ENCODE measurements at places on chromosomes 2 and 18. TPM values are rescaled to one million over a fixed set of nuclear protein-coding genes. Genes with fewer than 3 reads are reported as not detected.

Gene RNU2-63P
- total RNA-seq, result 5.2 TPM

Gene TNFRSF11A
- total RNA-seq, result 5.7 TPM

Gene KIF1A
- total RNA-seq, result 0.12 TPM

Gene MAP2
- total RNA-seq, result 6.4 TPM

Measured in esophagus mucosa (tissue), 1 donor.